ENCODE measurements at places on chromosomes 3 and 15.

DNA sequence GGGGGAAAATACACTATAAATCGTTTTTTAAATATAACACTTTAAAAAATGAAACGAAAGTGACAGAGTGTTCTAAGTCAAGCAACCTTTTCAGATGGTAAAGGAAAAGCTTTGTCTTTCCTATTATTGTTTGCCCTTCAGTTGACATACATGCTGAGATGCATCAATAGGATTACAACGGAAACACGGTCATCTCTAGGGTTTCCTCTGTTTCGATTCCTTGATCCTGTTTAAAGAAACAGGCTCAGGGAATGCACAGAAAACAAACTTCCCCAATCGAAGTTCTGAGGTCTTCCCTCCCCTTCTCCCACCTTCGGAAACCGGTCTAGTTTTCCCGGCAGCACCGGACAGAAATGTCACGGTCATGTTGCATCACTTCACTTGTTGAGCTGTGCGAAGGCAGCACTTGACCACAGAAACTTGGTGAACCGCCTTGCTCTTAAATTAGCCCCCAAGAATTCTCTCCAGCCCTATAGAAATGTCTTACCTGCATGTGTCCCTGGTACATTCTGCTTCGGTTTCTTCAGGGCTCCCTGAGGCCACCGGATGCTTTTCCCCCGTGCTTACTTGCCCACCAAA, 556 bp downstream of the PEX5L start:
- H3K27ac ChIP-seq, result no peak overlapping the region
- peaks cover 10% of the 10 kb centered on the region for H3K4me1 ChIP-seq

- no peak for DNase-seq
- H3K36me3 ChIP-seq, result peaks cover 13% of the 10 kb centered on the region
- H3K4me3 ChIP-seq, result peak overlapping the region; percentile 89
- peak overlapping the region; percentile 74 for H3K27ac ChIP-seq
These were observed 700 bp upstream of the BLM start for GRCh38 chr15:90716317-90716975.

- no peak overlapping the region for H3K27ac ChIP-seq
- peaks cover 11% of the 10 kb centered on the region for H3K4me1 ChIP-seq
- H3K4me3 ChIP-seq, result no peak overlapping the region
- H3K27me3 ChIP-seq, result no peaks in the 10 kb centered on the region
- DNase-seq, result no peak
- H3K36me3 ChIP-seq, result peaks cover 27% of the 10 kb centered on the region
These were observed 17.3 kb upstream of the USP50 start for GRCh38 chr15:50563756-50564155.

GRCh38 chr3:170679190-170679589, 93.3 kb upstream of the SLC7A14 start:
- no peak overlapping the region for H3K27ac ChIP-seq
- H3K4me3 ChIP-seq, result no peak overlapping the region
- DNase-seq, result no peak
- H3K36me3 ChIP-seq, result no peaks in the 10 kb centered on the region

- DNase-seq, result no peak
- no peaks in the 10 kb centered on the region for H3K36me3 ChIP-seq
- H3K4me3 ChIP-seq, result no peak overlapping the region
- H3K27me3 ChIP-seq, result no peaks in the 10 kb centered on the region
These were observed 135.9 kb upstream of the TGFBR2 start for GRCh38 chr3:30470496-30470895.

DNA sequence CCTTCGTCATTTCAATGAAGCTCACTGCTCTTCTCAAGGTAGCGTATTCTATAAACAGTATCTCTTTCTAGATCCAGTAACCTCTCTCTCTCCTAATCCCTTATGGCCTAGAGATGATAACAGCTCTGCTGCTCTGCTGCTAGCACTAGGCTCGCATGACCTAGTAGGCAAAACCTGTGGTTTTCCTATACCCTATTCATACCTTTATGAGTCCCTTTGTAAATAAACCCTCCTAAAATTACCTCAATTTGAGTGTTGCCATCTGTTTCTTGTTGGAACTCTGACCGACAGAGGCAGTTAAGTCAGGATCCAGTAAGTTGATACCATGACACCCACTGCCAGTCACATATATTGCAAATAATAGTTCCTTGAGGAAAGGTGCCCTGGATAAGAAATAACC, 7.3 kb downstream of the CCDC14 start:
- DNase-seq, result no peak
- no peak overlapping the region for H3K4me3 ChIP-seq
- H3K36me3 ChIP-seq, result peaks cover 4% of the 10 kb centered on the region
- H3K27me3 ChIP-seq, result no peaks in the 10 kb centered on the region

GRCh38 chr3:114361391-114361790, 67.6 kb downstream of the TIGIT start:
- H3K27ac ChIP-seq, result no peak overlapping the region
- H3K27me3 ChIP-seq, result no peaks in the 10 kb centered on the region
- H3K36me3 ChIP-seq, result peaks cover 2% of the 10 kb centered on the region
- no peak for DNase-seq
- peaks cover 5% of the 10 kb centered on the region for H3K4me1 ChIP-seq

GRCh38 chr15:74251131-74251811, 15.1 kb downstream of the CCDC33 start:
- no peak for DNase-seq
- H3K4me3 ChIP-seq, result no peak overlapping the region
- H3K36me3 ChIP-seq, result no peaks in the 10 kb centered on the region
- H3K4me1 ChIP-seq, result no peaks in the 10 kb centered on the region

DNA sequence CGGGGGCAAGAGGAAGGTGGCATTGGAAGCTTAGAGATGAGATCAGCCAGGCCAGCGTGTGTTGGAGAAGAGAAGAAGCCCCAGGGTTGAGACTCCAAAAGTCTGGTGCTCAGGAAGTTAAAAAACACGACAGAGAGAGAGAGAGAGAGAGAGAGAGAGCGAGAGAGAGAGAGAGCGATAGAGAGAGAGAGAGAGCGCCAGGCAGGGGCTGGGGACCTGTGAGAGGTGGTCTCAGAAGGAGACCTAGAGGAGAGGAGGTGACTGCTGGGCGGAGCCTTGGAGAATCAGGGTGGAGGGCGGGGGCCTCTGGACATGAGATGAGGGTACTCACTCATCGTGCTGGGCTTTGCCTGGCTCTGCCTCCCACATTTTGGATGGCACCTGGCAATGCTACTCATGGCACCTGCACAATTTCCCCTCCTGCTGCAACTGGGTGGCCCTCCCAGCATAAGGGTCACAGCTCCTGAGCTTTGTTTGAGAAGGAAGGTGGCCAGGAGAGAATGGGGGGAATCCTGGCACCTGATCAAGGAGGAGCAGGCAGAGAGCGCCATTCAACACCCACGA, 51.0 kb downstream of the FBLN2 start:
- no peak for DNase-seq
- H3K4me3 ChIP-seq, result no peak overlapping the region
- no peaks in the 10 kb centered on the region for H3K36me3 ChIP-seq
- no peak overlapping the region for H3K27ac ChIP-seq

DNA sequence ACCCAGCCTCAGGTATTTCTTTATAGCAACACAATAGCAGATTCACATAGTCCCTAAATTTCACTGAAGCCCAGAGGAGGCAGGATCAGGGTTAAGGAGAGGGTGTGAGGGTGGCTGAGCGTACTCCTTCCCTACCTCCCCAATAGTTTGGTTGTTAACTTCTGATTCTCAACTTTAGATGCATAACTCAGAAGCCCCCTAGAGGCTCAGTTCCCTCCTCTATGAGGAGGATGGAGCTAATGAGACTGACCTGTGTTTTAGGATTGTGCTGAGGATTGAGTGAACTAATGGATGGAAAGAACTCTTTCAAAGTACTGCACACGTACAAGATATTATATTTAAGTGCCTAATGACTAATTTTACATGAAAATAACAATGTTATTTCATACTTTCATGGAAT, 249.3 kb upstream of the SOX14 start:
- H3K36me3 ChIP-seq, result no peaks in the 10 kb centered on the region
- no peak for DNase-seq
- no peaks in the 10 kb centered on the region for H3K4me1 ChIP-seq
- no peak overlapping the region for H3K4me3 ChIP-seq
- no peak overlapping the region for H3K27ac ChIP-seq

DNA sequence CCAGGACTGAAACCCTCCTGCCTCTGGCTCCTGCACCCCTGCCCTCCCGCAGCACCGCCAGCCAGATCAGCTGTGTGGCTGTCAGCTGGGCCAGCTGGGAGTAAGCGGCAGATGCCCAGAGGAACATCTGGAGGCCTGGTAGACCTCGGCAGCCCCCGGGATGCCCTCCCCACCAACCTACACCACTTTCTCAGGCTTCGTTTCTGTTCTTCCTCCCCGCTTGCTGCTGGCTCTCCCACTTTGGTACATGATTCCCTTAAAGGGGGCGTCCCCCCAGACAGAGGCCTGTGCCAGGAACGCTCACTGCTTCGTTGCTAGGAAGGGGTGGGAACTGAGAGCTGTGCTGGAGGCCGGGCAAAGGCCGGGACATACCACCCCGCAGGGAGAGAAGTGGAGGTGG, 91.4 kb upstream of the RPL32 start:
- H3K27me3 ChIP-seq, result no peaks in the 10 kb centered on the region
- H3K4me1 ChIP-seq, result peaks cover 41% of the 10 kb centered on the region
- peak overlapping the region; percentile 35 for H3K27ac ChIP-seq
- no peak overlapping the region for H3K4me3 ChIP-seq
